ENCODE measurements at places on chromosomes 12 and 14.
A peak's percentile ranks its signal among the peaks of the same experiment; 100 is the strongest.

DNA sequence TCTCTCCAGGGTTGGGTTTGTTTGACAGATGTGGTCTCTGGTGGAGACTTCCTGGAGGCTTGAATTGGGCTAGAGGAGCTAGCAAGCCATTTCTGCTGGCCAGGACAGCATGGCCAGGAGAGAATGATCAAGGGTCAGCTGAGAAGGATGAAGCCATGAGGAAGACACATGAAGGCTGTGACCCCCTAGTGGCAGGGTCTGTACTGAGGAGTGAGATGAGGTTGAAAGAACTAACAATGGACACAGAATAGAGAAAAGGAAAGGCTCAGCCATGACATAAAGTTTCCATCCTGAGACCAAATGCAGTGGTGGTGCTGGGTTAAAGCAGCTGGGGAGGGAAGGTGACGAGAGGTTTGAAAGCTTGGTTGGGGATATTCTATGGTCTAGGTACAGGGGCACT lies 89.9 kb downstream of the NT5DC3 start:
- DNase-seq = no peak

- DNase-seq = no peak
Observed at GRCh38 chr14:97080991-97081390, 283.8 kb downstream of the VRK1 start.

- DNase-seq = no peak
Observed at GRCh38 chr14:75946785-75947184, 35.0 kb downstream of the TGFB3 start.

- no peak for DNase-seq
Observed at GRCh38 chr12:52552055-52552454, 890 bp downstream of the KRT71 start.

DNA sequence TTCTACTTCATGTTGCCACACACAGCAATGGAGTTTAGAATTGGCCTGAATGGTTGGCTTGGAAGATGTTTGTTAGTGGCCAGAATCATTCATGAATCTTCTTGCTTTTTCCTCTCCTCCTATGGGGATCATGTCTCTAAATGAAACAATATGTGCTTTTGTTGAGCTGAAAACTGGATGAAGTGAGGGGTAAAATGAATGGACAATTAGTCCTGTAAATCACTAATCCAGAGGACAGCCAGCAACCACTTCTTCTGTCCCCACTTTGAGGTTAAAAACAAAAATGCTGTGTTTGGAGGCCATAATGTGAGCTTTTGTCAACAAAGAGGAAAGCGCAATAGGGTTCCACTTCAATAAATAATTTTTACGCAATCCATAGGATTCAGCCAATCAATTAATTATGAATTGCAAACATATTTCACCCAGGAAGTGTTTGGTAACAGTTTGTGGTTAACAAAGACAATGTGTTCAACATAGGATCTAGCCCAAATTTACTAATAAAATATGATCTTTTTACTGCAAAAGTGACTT lies 30.3 kb upstream of the AMIGO2 start:
- DNase-seq = no peak

GRCh38 chr12:109555431-109556315 lies 17.6 kb downstream of the MMAB start:
- DNase-seq = no peak

DNA sequence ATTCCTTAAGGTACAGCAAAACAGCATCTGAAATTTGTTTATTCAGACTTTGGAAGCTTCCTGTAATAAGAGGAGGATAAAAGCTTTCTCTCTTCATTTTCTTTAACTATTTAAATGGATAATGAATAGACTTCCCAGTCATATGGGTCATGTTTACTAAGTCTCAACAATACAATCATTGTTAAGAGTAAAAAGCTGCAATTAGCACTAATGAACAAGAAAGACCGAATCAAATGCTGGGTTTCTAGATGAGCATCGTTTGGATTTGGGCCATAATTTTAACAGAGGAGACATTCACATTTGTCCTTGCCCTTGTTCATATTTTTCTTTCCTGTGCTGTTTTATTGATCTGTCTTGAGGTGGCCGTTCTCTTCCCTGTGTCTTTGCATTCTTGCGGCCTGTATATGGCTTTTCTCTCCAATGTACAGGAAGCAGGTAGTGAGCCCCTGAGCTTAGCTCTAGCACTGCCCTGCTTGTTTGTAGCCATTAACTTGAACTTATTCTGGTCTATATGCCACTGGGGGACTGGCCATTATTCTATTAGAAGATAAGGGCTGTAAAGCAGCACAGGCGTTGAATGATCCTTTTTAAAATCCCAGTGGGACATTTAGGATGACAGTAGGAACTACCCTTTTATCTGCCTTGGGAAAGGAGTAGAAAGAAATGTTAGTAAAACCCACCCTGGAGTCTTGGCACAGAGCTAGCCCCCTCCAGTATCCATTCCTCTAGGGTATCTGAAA lies 34.6 kb downstream of the ABHD12B start:
- no peak for DNase-seq

- no peak for DNase-seq
Observed at GRCh38 chr14:68386950-68387779, 405.7 kb downstream of the ZFP36L1 start.

GRCh38 chr12:103313894-103314293 lies 181.9 kb downstream of the C12orf42 start:
- DNase-seq = no peak

- DNase-seq = no peak
Observed at GRCh38 chr14:58059126-58059525, 92.9 kb downstream of the ARMH4 start.

- DNase-seq = no peak
Observed at GRCh38 chr12:11777451-11777850, 128.0 kb downstream of the ETV6 start.

DNA sequence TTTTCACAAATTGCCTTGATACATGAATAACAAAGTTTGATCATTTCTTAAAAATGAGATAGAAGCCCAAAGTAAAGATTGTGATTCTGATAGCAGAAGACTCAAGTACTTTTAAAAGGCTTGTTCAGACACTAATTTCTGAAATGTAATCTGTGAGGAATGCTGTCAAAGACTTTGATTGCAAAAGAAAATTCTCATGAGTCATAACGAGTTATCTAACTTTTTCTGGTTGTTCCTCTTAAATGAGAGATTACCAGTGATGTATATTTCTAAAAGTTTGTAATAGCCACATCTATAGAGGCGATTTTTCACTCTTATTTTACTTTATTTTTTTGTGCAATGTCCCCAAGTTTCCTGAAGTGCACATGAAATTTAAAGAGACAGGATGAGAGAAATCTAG lies 7.0 kb downstream of the PYGL start:
- DNase-seq = no peak

DNA sequence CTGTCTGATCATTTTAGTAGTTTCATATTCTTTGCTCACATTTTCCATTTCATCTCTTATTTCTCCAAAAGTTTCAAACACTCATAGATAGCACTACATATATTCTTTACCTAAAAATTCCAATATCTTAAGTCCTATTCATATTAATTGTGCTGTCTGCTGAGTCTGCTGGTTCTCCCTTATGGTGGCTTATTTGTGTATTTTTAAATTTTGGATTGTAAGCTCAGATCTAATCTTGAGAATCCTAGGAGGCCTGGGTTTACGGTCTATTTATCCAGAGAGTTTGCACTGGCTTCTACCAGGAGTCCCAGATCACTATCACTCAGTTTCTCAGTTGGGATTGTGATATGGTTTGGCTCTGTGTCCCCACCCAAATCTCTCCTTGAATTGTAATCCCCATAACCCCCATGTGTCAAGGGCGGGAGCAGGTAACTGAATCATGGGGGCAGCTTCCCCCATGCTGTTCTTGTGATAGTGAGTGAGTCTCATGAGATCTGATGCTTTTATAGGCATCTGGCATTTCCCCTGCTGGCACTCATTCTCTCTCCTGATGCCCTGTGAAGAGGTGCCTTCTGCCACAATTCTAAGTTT lies 10.2 kb downstream of the NT5DC3 start:
- no peak for DNase-seq

DNA sequence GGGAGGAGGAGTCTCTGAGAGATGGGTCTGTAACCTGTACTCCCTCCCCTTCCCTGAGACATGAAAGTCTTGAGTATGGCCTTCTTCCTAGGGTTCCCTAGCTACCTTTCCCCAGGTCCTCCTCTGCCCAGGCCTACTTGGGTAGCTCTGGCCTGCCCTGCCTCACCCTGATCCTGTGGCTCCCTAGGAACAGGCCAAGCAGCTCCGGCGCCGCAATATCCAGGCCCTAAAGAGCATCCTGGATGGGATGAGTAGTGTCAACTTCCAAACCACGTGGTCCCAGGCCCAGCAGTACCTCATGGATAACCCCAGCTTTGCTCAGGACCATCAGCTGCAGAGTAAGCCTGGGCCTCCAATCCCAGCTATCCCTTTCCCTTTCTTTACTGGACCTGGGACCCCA lies 12.3 kb downstream of the PRPF40B start:
- DNase-seq = no peak

DNA sequence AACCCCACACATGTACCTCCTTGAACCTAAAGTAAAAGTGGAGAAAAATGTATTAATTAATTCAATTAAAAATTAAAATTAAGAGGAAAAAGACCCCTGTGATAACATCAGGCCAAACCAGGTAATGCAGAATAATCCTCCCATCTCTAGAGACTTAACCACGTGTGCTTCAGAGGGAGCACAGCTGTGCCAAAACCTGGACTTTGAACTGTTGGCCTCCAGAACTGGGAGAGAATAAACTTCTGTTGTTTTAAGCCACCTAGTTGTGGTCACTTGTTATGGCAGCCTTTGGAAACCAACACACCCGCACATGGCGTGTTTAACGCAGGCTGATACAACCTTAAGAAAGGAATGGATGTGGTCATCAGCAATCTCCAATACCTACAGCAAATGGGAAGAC lies 23.8 kb downstream of the OAS2 start:
- DNase-seq = no peak

DNA sequence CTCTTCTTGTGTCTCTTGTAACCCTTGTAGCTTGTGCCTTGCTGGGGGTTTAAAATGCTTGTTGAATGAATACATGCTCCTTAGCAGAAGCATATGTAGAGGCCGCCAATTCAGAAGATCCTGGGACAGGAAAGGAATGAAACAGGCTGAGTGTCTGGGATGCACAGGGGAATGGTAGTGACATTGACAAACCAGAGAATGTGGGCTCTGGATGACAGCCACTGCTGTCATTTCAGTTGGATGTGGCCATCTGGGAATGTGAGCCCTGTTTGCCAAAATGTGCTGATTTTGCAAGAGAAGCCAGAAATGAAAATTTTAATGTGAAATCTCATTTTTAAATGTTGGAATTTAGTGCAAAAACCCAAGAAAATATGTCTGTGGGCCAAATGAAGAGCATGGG lies 136.8 kb downstream of the DACT1 start:
- DNase-seq = no peak

- DNase-seq = no peak
Observed at GRCh38 chr14:21796916-21797315, 123.3 kb upstream of the OR4E1 start.

DNA sequence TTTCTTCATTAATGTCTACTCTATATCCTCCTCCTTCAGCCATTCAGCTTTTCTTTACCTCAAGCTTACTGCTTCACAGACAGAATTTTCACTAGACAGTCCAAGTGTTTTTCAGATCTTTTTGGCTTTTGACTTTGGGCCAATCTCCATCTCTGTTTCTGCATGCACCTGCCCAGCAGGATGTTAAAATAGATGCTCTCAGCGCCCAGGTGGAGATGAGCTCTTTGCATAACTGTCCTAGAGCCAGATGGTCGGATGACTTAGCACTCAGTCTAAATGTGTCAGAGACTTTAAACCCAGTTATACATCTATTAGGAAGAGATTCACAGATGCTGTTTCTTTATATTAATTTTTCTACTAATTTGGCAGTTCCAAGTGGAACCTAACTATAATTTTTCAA lies 80.3 kb upstream of the SSTR1 start:
- no peak for DNase-seq

GRCh38 chr14:77053046-77053841 lies 24.7 kb upstream of the IRF2BPL start:
- DNase-seq = peak; percentile 66

- DNase-seq = no peak
Observed at GRCh38 chr12:45189766-45190403, 26.0 kb upstream of the ANO6 start.

- no peak for DNase-seq
Observed at GRCh38 chr14:34174973-34175372, 224.1 kb upstream of the EGLN3 start.

DNA sequence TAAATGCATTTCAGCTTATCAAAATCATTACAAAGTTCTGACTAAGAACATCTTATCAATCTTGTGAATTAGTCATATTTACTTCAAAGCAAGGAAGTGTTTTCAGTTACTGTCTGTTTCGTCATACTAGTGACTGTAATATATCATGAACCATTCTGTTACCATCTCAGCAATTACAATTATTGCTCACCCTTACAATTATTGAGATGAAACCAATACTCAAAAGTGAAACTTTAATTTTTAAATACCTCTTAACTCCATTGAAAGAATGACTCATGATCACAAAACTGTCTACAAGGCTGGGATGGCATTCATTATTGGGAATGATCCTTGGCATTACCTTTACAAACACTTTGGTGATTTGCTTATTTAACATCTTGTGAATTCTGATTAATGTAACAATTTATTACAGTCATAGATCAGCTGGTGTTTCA lies 90.3 kb downstream of the RPS6KA5 start:
- no peak for DNase-seq

DNA sequence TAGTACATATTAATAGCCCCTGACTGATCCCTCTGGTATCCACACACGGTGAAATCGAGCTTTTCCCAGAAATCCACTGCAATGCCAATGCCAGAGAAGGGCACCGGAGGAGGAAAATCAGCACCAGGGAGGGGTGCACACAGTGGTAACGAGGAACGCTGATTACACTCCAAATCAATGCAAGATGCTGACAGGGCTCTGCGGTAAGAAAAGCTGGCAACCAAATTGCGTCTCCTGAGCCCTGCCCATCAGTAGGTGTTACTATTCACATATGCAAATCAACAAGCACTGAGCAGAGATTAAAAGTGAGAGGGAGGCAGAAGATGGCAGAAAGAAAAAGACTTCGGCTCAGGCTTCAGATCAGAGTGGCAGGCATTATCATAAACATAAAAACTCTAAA lies 159.1 kb downstream of the RPS29 start:
- DNase-seq = no peak

GRCh38 chr14:104140463-104141331 lies 2.3 kb downstream of the KIF26A start:
- no peak for DNase-seq

GRCh38 chr12:459430-460258 lies at the start of gene B4GALNT3:
TSS of gene B4GALNT3 (plus strand) at chr12:459939. CDS start at chr12:460377, 438 bp downstream.
- no peak for DNase-seq
